Transverse colon (tissue), 4 donors: ENCODE measurements at places on chromosomes 11 and 22. TPM values are rescaled to one million over a fixed set of nuclear protein-coding genes. Genes with fewer than 3 reads are reported as not detected.

GRCh38 chr22:47190957-47191670 lies 428.7 kb downstream of the TBC1D22A start:
- H3K4me1 ChIP-seq = peaks cover 4% of the 10 kb centered on the region
- no peaks in the 10 kb centered on the region for H3K36me3 ChIP-seq
- no peaks in the 10 kb centered on the region for H3K27me3 ChIP-seq
- no peak overlapping the region for H3K27ac ChIP-seq

- H3K27me3 ChIP-seq = no peaks in the 10 kb centered on the region
- H3K36me3 ChIP-seq = no peaks in the 10 kb centered on the region
- H3K27ac ChIP-seq = no peak overlapping the region
- no peak overlapping the region for H3K4me3 ChIP-seq
Observed at GRCh38 chr11:4065086-4065485, 29.5 kb upstream of the RRM1 start.

DNA sequence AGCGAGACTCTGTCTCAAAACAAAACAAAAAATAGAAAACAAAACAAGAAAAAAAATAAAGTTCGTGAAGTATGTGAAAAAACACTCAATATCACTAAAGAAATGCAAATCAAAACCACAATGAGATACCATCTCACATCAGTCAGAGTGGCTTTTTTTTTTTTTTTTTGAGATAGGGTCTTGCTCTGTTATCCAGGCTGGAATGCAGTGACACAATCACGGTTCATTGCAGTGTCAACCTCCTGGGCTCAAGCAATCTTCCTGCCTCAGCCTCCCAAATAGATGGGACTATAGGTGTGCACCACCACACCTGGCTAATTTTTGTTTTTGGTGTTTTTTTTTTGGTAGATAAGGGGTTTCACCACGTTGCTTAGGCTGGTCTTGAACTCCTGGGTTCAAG lies 37.5 kb downstream of the ATG16L2 start:
- no peaks in the 10 kb centered on the region for H3K36me3 ChIP-seq
- H3K4me3 ChIP-seq = no peak overlapping the region
- H3K4me1 ChIP-seq = no peaks in the 10 kb centered on the region
- DNase-seq = no peak
- H3K27me3 ChIP-seq = no peaks in the 10 kb centered on the region

DNA sequence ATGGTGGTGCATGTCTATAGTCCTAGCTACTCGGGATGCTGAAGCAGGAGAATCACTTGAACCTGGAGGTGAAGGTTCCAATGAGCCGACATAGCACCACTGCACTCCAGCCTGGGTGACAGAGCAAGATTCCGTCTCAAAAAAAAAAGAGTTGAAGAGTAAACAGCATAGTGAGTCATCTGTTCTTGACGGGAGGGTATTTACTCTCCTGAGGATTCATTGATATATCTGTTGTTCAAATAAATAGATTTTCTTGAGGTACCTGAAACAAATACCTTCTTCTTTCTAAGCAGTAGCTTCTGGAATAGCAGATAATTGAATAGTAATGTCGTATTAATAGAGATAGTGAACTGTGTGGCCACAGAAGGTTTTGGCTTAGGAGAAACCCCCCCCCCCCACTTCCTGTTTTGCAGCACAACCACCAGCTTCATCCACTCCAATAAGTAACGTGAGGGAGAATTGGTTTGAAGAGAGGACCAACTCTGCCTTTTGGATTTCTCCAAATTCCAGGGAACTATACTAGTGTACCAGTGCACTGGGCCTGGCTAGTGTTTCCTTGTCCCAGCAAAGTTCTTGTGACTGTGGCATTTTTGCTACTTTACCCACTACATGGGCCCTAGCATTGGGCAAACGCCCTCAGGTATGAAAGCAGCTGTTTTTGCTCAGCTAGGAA lies 90.0 kb downstream of the PRMT3 start:
- H3K27me3 ChIP-seq = no peaks in the 10 kb centered on the region
- DNase-seq = no peak
- H3K4me1 ChIP-seq = no peaks in the 10 kb centered on the region
- no peaks in the 10 kb centered on the region for H3K36me3 ChIP-seq
- no peak overlapping the region for H3K27ac ChIP-seq

- H3K36me3 ChIP-seq = no peaks in the 10 kb centered on the region
- no peak for DNase-seq
- H3K4me3 ChIP-seq = no peak overlapping the region
- no peak overlapping the region for H3K27ac ChIP-seq
- no peaks in the 10 kb centered on the region for H3K27me3 ChIP-seq
- H3K4me1 ChIP-seq = no peaks in the 10 kb centered on the region
Observed at GRCh38 chr11:35321532-35322317, 97.6 kb downstream of the SLC1A2 start.

DNA sequence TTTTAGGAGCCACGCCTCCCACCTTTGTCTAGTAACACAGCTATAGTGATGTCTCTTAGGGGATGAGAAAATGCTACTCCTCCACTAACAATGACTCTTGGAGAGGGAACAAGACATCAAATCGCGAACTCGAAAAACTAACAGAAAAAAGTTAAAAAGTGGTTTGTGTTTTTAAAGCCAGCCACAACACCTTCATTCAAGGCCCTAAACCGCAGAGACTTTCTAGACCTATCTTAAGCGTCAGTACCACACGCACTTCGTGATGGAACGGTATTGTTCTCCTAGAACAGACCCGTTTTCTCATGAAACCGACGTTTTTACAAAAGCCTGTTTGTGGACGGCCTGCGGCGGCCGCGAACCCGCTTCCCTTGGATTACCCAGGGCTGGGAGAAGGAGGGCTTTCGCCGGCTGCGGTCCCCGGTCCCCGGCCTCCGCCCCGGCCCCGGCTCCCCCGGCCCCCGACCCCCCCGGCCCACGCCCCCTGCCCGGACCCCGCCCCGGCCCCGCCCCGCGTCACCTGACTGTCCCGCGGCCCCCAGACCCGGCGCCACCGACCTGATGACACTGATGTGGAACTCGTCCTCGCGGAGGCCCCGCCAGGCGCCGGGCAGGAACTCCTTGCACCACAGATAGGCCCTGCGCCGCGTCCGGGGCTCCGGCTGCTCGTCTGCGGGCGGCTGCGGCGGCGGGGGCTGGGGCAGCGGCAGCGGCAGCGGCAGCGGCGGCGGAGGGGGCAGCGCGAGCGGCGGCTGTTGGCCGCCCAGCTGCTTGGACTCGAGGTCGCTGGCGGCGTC lies 718 bp downstream of the CHKA start:
- H3K4me1 ChIP-seq = peaks cover 62% of the 10 kb centered on the region
- H3K36me3 ChIP-seq = no peaks in the 10 kb centered on the region
- H3K27ac ChIP-seq = peak overlapping the region; percentile 100
- H3K27me3 ChIP-seq = no peaks in the 10 kb centered on the region

- no peak overlapping the region for H3K4me3 ChIP-seq
- H3K27me3 ChIP-seq = no peaks in the 10 kb centered on the region
- peak; percentile 25 for DNase-seq
- H3K27ac ChIP-seq = no peak overlapping the region
- peaks cover 35% of the 10 kb centered on the region for H3K4me1 ChIP-seq
Observed at GRCh38 chr11:128422576-128423370, 164.6 kb downstream of the ETS1 start.

DNA sequence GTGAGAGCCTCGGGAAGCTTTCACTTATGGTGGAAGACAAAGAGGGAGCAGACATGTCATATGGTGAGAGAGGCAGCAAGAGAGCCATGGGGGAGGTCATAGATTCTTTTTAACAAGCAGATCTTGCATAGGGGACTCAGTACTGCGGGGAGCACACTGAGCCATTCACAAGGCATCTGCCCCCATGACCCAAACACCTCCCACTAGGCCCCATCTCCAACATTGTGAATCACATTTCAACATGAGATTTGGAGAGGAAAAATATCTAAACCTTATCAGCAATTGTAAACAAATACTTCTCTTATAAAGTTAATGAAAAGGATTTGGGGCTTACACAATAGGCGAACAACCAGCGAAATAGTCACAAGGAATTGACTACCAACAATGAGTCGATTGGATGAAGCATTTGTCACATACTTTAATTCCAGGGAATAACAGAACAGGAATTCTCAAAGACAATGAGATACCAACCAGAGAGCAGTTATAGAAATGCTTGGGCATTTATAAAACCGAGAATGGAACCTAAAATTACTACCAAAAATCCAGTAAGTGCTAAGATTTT lies 7.3 kb downstream of the DDI1 start:
- H3K4me3 ChIP-seq = no peak overlapping the region
- no peaks in the 10 kb centered on the region for H3K27me3 ChIP-seq
- no peak overlapping the region for H3K27ac ChIP-seq
- H3K4me1 ChIP-seq = no peaks in the 10 kb centered on the region

GRCh38 chr22:48982321-48982905 lies 845.3 kb downstream of the BRD1 start:
- H3K4me1 ChIP-seq = no peaks in the 10 kb centered on the region
- no peak for DNase-seq
- H3K27ac ChIP-seq = no peak overlapping the region
- no peaks in the 10 kb centered on the region for H3K36me3 ChIP-seq

- peaks cover 55% of the 10 kb centered on the region for H3K4me1 ChIP-seq
- no peak for DNase-seq
- peaks cover 25% of the 10 kb centered on the region for H3K36me3 ChIP-seq
- peak overlapping the region; percentile 100 for H3K27ac ChIP-seq
- no peaks in the 10 kb centered on the region for H3K27me3 ChIP-seq
Observed at GRCh38 chr11:65432100-65432650, 9.6 kb downstream of the NEAT1 start.

DNA sequence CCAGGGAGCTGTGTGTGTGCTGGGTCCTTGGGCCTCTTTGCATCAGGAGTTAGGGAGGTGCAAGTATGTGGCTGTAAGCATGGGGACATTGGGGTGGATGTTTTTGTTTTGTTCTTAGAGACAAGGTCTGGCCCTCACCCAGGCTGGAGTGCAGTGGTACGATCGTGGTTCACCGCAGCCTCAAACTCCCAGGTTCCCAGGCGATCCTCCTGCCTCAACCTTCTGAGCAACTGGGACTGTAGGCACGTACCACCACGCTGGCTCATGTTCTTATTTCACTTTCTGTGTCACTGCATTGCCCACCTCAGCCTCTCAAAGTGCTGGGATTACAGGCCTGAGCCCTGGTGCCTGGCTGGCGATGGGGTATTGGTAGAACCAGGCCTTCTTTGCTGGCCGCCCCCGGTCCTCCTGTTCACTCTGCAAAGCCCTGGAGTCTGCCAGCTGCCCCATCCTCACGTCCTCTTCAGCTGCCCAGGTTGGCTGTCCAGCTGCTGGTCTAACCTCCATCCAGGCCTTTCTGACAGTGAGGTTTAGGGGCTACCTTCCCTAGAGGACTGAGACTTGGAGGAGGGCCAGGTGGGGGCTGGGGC lies 851 bp upstream of the GRAMD4 start:
- H3K4me1 ChIP-seq = peaks cover 19% of the 10 kb centered on the region
- no peaks in the 10 kb centered on the region for H3K36me3 ChIP-seq
- H3K27me3 ChIP-seq = no peaks in the 10 kb centered on the region
- H3K27ac ChIP-seq = peak overlapping the region; percentile 31
- no peak for DNase-seq

DNA sequence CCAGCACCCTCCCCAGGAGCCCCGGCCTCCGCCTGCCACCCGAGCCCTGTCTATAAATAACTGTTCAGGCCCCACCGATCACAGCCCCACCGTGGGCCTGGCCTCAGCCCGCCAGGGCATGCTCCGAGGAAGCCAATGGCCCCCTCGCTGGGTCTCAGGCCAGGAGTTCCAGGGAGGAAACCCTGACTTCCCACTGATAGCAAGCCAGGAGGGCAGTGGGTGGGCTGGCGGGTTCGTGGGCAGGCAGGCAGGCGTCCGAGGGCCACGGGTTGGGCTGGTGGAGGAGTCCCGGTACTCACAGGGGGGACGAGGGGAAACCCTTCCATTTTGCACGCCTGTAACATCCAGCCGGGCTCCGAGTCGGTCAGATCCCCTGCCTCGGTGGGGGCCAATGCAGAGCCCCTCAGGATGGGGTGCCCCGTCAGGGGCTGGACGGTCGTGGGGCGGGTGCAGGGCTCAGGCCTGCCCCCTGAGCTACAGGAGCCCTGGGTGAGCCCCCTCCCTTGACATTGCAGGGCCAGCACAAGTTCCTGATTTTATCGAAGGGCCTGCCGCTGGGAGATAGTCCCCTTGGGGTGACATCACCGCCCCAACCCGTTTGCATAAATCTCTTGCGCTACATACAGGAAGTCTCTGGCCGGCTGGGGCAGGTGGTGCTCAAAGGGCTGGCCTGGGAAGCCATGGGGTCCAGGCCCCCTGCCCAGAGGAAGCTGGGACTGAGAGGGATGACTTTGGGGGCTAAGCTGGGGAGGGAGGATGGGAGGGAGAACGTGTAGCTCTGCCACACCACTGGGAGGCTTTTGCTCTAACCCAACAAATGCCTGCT lies at the start of gene SPI1:
TSS of gene SPI1 (minus strand) at position 538 of the 826 bp plus-strand sequence. CDS start at position 344, 194 bp downstream.
- DNase-seq = peak; percentile 73
- no peaks in the 10 kb centered on the region for H3K36me3 ChIP-seq
- peak within 1 kb of the TSS; percentile 79 for H3K27ac ChIP-seq
- H3K4me3 ChIP-seq = peak within 1 kb of the TSS; percentile 14
- H3K27me3 ChIP-seq = no peaks in the 10 kb centered on the region

DNA sequence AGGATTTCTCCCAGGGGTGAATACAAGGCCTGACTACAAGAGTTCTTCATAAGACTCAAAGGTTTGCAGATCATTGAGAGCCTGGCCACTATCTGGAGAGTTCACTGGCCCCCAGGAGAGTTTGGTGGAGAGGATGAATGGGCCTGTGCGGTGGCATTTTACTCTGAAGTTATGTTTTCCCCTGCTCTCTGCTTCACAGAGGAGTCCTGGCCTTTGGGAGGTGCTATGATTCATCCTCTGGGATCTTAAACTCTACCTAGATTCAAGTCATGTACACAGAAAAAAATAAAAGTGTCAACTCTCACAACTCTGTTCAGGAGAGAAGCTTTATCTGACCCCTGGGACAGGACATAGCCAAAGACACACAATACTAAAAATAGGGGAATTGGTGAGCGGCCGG lies 159.1 kb upstream of the CARD18 start:
- no peak overlapping the region for H3K4me3 ChIP-seq
- H3K27me3 ChIP-seq = no peaks in the 10 kb centered on the region
- no peak for DNase-seq
- H3K4me1 ChIP-seq = no peaks in the 10 kb centered on the region
- H3K36me3 ChIP-seq = no peaks in the 10 kb centered on the region

The SHANK2 gene
- total RNA-seq = 26.2 TPM

The MS4A15 gene
- not detected for total RNA-seq

The GRAP2 gene
- 0.60 TPM for total RNA-seq

The PKDREJ gene
- total RNA-seq = not detected

The KRTAP5-8 gene
- total RNA-seq = 0.48 TPM

The FOLR3 gene
- not detected for total RNA-seq

The HPX gene
- total RNA-seq = not detected
